Stromal cell of bone marrow (primary cell): ENCODE measurements at places on chromosomes 1 and 21.
A peak's percentile ranks its signal among the peaks of the same experiment; 100 is the strongest.

DNA sequence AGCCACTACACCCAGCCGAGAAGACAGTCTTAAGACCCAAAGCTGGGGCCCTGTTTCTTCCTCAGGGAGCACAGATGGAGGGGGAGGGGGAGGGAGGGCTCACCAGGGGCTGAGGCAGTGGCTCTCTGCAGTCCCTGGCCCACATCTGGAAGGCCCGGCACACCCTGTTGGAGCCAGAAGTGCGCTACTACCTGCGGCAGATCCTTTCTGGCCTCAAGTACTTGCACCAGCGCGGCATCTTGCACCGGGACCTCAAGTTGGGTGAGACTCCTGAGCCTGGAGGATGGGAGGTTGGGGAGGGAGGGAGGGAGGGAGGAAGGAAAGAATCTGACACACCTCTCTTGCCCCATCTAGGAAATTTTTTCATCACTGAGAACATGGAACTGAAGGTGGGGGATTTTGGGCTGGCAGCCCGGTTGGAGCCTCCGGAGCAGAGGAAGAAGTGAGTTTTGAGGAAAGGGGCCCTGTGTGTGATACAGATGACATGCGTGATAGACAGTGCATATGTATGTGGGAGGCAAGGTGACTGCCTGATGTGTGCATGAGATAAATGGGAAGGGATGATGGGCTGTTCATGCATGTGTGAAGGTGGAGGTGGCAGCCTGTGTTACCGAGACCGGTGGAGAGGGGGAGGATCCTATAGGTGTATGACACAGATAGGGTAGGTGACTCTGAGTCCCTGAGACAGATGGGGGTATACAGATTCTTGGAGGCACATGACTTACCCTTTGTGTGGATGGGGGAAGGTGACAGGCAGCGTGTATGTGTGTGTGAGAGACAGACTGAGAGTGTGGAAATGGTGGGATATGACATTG lies 1.5 kb downstream of the PLK3 start:
- DNase-seq = no peak

DNA sequence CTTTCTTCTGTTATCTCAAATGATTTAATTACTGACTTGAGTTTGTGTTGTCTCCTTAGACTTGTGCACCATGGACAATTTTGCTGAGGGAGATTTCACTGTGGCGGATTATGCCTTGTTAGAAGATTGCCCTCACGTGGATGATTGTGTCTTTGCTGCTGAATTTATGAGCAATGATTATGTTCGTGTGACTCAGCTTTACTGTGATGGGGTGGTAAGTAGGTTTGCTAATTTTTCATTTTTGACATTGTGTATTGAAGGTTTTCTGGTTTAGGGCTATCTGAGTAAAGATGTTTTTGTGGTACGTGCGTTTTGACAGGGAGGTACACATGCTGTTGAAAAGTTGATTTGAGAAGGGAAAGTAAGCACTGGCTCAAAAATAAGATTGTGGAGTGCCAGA lies 14.1 kb downstream of the TTC3 start:
- DNase-seq = peak; percentile 51

DNA sequence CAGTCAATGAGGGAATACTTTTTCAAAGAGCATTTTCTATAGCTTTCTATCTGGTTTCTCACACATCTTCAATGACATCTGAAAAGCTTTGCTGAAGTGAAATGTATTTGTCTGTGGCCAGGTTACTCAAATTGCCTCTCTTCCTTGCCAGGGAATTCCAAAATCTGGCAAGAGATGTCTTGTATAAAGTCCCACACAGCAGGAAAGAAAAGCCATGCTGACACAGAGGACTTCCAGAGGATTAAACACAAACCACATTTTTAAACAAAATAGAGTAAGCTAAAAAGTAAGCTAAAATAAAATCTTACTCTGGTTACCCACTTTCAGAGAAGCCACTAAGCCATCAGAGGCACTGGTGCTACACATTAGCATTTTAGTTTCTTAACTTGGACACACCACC lies 93.1 kb upstream of the BCAR3 start:
- no peak for DNase-seq

DNA sequence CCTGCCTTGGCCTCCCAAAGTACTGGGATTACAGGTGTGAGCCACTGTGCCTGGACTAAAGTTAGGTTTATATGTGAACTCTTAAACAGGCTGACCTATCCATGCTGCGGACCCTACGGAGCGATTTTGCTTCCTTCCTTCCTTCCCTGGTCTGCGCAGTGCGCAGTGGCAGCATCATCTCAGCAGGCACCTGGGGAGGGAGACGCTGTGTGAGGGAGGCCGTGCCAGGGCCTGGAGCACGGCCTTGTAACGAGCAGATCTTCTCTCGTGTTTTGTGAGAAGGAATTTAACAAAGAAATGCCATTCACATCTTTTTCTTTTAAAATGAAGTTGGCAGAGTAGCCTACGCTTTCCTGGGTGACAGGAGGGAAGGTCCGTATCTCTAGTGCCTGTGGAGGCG lies 45.8 kb downstream of the PKNOX1 start:
- no peak for DNase-seq

DNA sequence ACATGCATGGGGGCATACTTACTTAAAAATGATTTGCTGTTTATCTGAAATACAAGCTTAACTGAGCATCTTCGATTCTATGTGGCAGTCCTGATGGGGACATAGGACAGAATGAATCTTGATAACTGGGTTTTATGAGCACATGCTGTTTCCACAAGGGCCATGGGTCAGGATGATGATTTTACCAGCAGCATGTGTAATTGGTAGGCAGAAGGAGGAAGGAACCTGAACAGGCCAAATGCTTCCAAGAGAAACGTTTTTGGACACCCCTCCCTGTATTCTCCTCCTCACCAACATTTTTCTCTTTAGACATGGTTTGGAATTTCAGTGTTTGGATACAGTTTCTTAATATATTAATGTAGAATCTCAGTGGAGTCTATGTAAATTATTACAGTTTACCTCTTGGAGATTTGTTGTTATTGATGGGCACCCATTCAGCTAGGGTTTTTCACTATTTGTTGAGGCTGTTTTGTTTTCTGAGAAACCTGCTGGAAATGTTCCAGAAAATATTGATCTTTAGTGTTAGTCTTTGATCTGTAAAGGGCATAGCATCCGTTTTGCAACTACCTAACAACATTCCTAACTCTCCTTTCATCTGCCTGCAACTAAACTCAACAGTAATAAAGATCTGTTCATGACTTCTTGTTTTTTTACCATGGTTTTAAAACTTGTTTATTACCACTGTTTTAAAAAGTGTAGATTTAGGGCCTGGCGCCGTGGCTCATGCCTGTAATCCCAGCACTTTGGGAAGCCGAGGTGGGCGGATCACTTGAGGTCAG lies 42.0 kb downstream of the TBCE start:
- DNase-seq = no peak

DNA sequence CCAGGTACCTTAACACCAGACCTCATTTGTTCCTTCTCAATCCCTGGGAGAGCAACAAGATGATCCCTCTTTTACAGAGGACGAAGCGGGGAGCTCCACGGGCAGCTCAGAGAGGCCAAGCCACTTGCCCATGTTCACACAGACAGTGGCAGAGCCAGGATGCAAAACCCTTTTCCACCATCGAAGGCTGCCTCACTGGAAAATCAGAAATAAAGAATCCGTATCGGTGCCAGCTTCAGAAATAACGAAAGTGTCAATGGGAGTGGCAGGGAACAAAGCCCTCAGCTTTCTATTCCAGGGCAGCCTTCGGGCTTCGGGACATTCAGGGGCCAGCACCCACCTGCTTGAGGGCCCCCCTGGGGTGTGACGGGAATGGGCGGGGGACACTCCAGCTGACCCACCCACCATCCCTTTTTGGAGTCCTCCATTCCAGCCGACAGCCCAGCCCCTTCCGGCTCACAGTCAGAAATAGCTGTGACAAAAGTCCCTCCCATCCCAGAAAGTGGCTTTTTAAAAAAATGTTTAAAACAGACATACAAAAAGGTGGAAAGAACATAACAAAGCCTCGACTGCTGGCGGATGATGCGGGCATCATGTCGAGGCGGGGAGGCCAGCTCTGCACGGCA lies 6.0 kb downstream of the IFFO2 start:
- no peak for DNase-seq

DNA sequence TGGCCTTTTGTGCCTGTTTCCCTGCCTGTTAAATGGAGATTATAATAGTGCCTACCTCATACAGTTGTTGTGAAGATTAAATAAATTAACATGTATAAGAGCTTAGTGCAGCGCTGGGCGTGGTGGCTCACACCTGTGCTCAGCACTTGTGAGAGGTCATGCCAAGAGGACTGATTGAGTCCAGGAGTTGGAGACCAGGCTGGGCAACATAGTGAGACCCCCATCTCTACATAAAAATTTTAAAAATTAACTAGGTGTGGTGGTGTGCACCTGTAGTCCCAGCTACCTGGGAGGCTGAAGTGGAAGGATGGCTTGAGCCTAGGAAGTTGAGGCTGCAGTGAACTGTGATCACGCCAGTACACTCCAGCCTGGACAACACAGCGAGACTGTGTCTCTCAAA lies 12.1 kb downstream of the CAMK2N1 start:
- no peak for DNase-seq

GRCh38 chr1:5231541-5232315 lies 577.3 kb downstream of the AJAP1 start:
- no peak for DNase-seq

GRCh38 chr1:246281639-246282038 lies 225.4 kb downstream of the SMYD3 start:
- DNase-seq = no peak

GRCh38 chr21:16427587-16428087 lies 697.9 kb downstream of the USP25 start:
- DNase-seq = no peak

DNA sequence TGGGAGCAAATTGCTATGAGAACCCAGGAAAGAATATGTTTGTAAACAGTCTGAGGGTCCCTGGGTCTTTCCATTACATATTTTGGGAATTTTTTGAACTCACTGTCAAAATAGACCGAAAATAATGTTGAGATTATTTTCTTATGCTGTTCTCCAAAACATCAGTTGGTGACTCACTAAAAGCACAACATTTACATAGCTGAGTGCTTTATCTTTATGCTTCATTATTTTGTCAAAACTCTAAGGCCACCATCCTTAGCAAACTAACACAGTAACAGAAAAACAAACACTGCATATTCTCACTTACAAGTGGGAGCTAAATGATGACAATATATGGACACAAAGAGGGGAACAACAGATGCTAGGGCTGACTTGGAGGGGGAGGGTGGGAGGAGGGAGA lies 459.3 kb downstream of the ADGRL2 start:
- DNase-seq = no peak

DNA sequence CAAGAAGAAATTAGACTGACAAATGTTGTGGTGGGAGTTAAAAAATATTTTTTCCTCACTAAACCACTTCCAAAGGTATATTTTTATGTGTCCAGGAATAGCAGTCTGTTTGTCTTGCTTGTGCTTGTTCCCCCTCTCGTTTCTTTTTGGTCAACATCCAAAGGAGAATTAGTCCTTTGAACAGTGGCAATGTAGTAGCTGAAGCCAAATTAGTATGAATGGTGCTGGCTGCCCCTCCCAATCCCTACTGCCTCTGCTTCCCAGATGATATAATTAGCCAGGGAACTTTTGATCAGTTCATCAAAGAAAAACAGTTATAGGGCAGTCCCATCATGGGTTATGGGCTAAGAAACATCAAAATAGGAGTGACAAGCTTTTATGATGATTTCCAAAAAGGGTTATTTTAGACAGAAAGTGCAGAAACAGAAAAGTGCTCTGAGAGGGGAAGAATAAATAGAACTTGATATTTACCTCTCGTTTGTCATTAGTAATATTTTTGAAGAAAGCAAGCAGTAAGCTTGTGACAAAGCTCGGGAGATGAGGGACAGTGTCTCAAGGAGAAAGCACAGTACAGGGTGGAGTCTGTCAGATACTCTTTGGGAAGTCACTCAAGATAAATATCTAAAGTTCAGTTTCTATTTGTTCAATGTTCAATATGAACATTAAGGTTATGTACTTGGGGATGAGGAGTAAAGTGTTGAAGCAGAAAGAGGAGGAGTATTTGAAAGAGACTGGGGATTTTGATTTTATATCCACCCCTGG lies 239.1 kb downstream of the HLX start:
- DNase-seq = no peak

GRCh38 chr1:231170875-231171274 lies 9.0 kb downstream of the TRIM67 start:
- DNase-seq = no peak

GRCh38 chr1:119279456-119280381 lies 88.9 kb upstream of the HAO2 start:
- no peak for DNase-seq

DNA sequence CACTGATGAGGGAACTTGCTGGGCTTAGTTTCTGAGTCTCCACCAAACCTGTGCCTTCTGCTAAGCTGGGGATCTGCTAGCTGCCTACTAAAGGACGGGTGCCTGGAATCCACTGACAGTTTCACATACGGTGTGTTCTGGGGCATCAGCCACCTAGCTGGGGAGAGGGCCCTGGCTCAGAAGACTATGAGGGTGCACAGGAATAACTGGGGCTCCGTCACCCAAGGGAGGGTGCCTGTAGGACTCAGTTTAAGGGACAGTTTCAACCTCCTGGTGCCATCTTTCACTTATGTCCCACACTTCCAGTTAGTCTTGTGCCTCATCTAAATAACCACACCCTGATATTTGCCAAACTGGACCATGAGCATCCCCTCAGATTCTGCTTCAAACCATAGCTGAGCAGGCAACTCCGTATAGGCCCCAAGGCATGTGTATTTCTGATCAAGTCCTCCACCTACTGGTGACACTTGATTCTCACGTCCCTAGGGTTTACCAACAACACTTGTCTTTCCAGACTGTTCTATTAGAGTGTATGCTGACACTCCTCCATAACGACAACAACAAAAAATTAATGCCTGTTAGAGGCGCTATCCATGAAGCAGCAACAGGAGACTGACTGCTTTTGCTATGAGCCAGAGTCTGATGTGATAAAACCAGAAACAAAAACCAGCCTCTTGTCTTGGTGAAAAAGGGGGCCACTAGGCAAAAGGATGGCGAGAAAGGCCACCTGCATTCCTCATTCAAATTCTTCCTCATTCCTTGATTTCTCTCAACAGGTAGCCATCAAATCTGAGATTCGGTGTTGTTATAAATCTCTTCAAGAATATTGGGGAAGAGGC lies 55.0 kb upstream of the PAXBP1 start:
- DNase-seq = no peak

DNA sequence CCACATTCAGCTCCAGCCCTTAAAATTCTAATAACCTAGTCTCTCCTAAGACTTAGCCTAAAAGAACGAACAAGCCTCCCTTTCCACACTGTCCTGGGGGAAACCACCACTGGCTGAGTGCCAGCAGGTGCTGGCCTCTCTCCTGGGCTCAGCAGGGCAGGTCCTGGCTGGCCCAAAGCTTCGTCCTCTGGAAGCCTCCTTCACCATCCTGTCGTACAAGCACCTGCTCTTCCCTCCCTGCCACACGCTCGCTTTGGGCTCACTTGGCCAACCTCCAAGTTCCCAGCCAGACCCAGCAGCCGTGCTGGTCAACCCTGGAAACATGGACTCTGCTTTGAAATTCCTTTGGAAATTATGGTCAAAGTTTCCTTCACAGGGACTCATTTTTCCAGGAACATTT lies 58.2 kb upstream of the SLC25A33 start:
- no peak for DNase-seq

DNA sequence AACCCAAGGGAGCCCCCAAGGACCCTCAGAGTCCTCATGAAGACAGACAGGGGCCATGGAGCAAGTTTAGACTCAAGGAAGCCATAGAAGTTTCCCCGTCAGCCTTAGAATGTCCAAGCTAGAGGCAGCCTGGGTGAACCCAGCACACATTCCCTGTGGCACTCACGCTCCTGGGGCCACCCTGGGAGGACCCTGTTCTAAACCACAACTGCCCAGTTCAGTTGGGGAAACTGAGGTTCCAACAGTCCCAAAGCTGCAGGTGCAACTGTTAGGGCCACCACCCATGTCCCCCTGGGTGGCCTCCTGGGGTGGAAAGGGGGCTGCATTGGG lies 9.3 kb downstream of the WNT3A start:
- DNase-seq = no peak
